ENCODE measurements at places on chromosomes 7 and 10.

DNA sequence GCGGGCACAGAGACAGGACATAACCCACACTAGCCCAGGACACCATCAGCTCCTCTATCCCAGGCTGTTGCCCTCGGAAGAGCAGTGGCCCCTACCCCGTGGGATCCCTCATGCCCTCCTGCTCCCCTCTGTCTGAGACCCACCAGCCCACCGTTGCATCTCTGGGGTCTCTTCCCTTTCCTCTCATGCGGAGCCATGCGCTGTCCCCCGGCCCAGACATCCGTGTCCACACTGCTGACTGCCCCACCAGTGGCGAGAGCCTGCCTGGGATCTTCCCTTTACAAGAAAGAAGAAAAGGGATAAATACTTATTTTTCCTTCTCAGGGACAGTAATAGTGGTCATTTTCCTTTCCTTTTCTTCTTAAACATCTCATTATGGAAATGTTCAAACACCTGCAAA lies 115.4 kb downstream of the WDR37 start:
- no peak for DNase-seq

- DNase-seq: no peak
Measured at GRCh38 chr7:3493499-3493898, 192.4 kb downstream of the SDK1 start.

- no peak for DNase-seq
Measured at GRCh38 chr7:159025161-159025779, 119.4 kb downstream of the VIPR2 start.

GRCh38 chr7:23600236-23600635 lies 3.1 kb downstream of the CCDC126 start:
- no peak for DNase-seq

DNA sequence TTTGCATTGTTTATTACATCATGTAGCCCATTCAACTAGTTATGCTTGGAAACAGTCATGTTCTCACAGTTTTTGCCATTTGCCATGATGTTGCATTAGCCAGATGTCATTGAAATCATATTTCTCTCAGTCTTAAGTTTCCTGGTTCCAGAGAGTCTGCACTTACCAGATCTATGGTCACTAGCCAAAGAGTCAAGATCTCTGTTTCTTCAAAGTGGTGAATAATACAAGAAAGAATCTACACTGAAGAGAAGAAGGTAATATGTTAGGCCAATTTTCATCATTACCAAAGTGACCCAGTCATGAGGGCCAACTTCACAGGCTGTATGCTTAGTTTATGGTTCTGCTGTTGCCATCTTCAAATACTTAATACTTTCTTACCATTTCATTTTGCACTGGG lies 89.0 kb upstream of the PHYHIPL start:
- no peak for DNase-seq

Measured in stimulated activated CD8-positive, alpha-beta memory T cell treated with anti-CD3 and anti-CD28 coated beads, Interleukin-4, amount 100 ng/mL, for 4 hours (primary cell).